ENCODE measurements at places on chromosomes 13 and 19.

DNA sequence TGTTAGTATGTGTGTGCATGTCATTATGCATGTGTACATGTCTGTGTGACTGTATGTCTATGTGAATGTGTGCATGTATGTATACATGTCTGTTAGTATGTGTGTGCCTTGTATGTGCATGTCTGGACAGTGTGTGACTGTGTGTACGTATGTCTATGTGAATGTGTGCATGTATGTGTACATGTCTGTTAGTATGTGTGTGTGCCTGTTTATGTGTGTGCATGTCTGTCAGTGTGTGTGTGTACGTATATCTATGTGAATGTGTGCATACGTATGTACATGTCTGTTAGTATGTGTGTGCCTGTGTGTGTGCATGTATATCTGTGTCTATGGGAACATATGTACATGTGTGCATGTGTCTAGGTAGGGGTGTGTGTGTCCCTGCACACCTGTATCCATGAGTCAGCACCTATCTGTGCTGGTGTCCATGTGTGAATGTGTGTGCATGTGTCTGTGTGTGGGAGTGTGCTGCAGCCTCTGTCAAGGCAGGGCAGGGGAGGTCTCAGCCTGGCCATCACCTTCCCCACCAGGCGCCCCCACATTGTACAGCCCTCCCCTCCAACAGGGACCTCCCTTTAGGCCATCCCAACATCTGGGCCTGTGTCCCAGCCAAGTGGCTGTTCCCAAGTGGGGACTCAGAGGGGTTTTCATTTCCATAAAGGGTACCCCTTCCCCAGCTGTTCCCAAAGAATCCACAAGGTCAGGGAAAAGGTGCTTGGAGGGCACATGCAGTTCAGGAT is 4.4 kb downstream of the GAS6 start:
- no peak overlapping the region for H3K4me3 ChIP-seq
- no peak for DNase-seq
- peaks cover 20% of the 10 kb centered on the region for H3K4me1 ChIP-seq
- peak overlapping the region; percentile 3 for H3K27ac ChIP-seq
- H3K27me3 ChIP-seq = peaks cover 16% of the 10 kb centered on the region

DNA sequence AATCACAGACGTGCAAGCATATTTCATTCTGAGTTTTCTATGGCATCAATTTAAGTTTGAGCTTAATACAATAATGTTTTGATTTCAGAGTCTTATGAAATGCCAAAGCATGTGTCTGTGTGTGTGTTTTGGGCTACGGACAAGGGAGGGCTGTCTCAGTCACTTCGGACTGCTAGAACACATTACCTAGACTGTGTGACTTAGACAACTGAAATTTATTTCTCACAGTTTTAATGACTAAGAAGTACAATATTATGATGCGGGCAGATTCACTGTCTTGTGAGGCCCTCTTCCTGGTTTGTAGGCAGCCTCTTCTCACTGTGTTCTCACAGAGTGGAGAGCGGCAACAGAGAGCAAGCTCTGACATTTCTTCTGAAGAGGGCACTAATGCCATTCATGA is 1202.0 kb downstream of the EFNB2 start:
- H3K4me1 ChIP-seq = no peaks in the 10 kb centered on the region
- H3K27me3 ChIP-seq = no peaks in the 10 kb centered on the region
- no peak overlapping the region for H3K27ac ChIP-seq
- DNase-seq = no peak
- H3K4me3 ChIP-seq = no peak overlapping the region

GRCh38 chr13:24381541-24382265 is 72.3 kb downstream of the C1QTNF9 start:
- no peak overlapping the region for H3K27ac ChIP-seq
- DNase-seq = no peak
- H3K4me1 ChIP-seq = no peaks in the 10 kb centered on the region
- H3K36me3 ChIP-seq = no peaks in the 10 kb centered on the region
- H3K27me3 ChIP-seq = no peaks in the 10 kb centered on the region

GRCh38 chr13:98977568-98978265 is at the start of gene DOCK9:
TSS of gene DOCK9 (minus strand) at chr13:98978064. CDS start at chr13:98977909, 155 bp downstream.
- no peak within 1 kb of the TSS for H3K4me3 ChIP-seq
- H3K27ac ChIP-seq = no peak within 1 kb of the TSS
- H3K27me3 ChIP-seq = no peaks in the 10 kb centered on the region
- DNase-seq = no peak
- H3K4me1 ChIP-seq = peaks cover 71% of the 10 kb centered on the region
- no peaks in the 10 kb centered on the region for H3K36me3 ChIP-seq

DNA sequence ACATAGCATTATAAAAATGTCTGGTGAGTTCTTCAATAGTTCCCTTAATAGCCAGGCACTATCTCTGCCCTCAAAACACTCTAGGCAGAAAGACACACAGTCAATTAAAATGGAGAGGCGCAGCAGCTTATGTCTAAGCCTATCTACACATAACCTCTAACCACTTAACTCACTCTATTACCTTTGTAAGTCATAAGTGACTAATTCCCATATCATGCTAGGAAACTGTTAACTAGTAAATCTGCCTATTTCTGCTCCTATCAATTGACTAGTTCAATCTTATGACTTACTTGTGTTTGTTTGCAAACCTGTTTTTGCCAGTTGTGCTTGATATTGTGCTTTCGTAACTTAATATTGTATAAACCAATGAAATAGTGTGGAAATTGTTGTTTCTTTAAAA is 3.2 kb downstream of the CCDC122 start:
- H3K4me1 ChIP-seq = peaks cover 14% of the 10 kb centered on the region
- H3K4me3 ChIP-seq = no peak overlapping the region
- no peak overlapping the region for H3K27ac ChIP-seq
- DNase-seq = no peak

GRCh38 chr13:28819046-28819730 is 951 bp upstream of the MTUS2 start:
- peaks cover 13% of the 10 kb centered on the region for H3K27me3 ChIP-seq
- H3K27ac ChIP-seq = no peak overlapping the region
- H3K36me3 ChIP-seq = no peaks in the 10 kb centered on the region
- DNase-seq = no peak

- H3K27ac ChIP-seq = no peak overlapping the region
- no peaks in the 10 kb centered on the region for H3K36me3 ChIP-seq
- no peak for DNase-seq
- H3K4me3 ChIP-seq = no peak overlapping the region
These were observed 17.4 kb downstream of the PPFIA3 start for GRCh38 chr19:49136771-49137171.

- H3K36me3 ChIP-seq = no peaks in the 10 kb centered on the region
- no peak overlapping the region for H3K27ac ChIP-seq
- H3K4me3 ChIP-seq = peak overlapping the region; percentile 28
These were observed 83.1 kb downstream of the AKAP11 start for GRCh38 chr13:42355092-42355485.

- no peaks in the 10 kb centered on the region for H3K27me3 ChIP-seq
- H3K36me3 ChIP-seq = no peaks in the 10 kb centered on the region
These were observed 21.2 kb downstream of the RCN3 start for GRCh38 chr19:49549045-49549444.

DNA sequence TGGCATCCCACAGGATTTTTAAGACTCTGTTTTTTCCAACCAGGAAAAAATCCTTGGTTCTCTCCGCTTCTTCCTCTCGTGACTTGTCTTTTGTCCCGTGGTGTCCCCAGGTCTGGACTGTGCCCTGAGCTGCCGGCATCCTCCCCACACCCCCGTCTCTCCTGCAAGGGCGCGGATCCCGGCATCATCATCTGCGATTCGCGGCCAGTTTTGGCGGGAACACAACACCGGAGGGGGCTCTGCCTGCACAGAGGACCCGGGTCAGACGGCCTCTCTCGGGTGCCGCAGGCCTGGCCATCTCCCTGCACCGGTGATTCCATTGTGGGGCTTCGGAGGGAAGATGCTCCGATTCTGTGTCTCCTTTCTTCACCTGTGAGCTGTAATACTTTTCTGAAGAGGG is 18.8 kb upstream of the GAS6 start:
- DNase-seq = no peak
- H3K27ac ChIP-seq = no peak overlapping the region
- H3K4me1 ChIP-seq = peaks cover 18% of the 10 kb centered on the region
- peaks cover 5% of the 10 kb centered on the region for H3K27me3 ChIP-seq

GRCh38 chr19:2983351-2984214 is 6.2 kb downstream of the TLE6 start:
- no peaks in the 10 kb centered on the region for H3K4me1 ChIP-seq
- H3K27ac ChIP-seq = no peak overlapping the region
- no peak overlapping the region for H3K4me3 ChIP-seq
- no peaks in the 10 kb centered on the region for H3K27me3 ChIP-seq
- DNase-seq = no peak
- no peaks in the 10 kb centered on the region for H3K36me3 ChIP-seq

- H3K4me3 ChIP-seq = no peak overlapping the region
- H3K36me3 ChIP-seq = no peaks in the 10 kb centered on the region
- no peaks in the 10 kb centered on the region for H3K27me3 ChIP-seq
- no peak for DNase-seq
These were observed 1573.3 kb downstream of the PCDH9 start for GRCh38 chr13:65656740-65657329.

DNA sequence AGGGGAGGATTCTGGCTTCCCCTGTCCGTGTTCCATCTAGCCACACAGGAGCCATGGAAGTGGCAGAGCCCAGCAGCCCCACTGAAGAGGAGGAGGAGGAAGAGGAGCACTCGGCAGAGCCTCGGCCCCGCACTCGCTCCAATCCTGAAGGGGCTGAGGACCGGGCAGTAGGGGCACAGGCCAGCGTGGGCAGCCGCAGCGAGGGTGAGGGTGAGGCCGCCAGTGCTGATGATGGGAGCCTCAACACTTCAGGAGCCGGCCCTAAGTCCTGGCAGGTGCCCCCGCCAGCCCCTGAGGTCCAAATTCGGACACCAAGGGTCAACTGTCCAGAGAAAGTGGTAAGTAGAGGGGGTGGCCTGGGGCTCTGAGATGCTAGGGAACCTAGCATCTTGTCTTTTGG is 1.5 kb downstream of the BABAM1 start:
- H3K4me1 ChIP-seq = peaks cover 21% of the 10 kb centered on the region
- H3K36me3 ChIP-seq = peaks cover 11% of the 10 kb centered on the region
- H3K4me3 ChIP-seq = no peak overlapping the region
- H3K27ac ChIP-seq = no peak overlapping the region
- H3K27me3 ChIP-seq = no peaks in the 10 kb centered on the region

- no peaks in the 10 kb centered on the region for H3K36me3 ChIP-seq
- no peak overlapping the region for H3K4me3 ChIP-seq
- no peak overlapping the region for H3K27ac ChIP-seq
- no peaks in the 10 kb centered on the region for H3K27me3 ChIP-seq
- H3K4me1 ChIP-seq = no peaks in the 10 kb centered on the region
These were observed 30.1 kb downstream of the SCEL start for GRCh38 chr13:77565635-77566034.

GRCh38 chr19:4606921-4607678 is 32.2 kb upstream of the TNFAIP8L1 start:
- no peak overlapping the region for H3K27ac ChIP-seq
- H3K27me3 ChIP-seq = peaks cover 3% of the 10 kb centered on the region
- no peaks in the 10 kb centered on the region for H3K4me1 ChIP-seq
- no peaks in the 10 kb centered on the region for H3K36me3 ChIP-seq
- no peak for DNase-seq

DNA sequence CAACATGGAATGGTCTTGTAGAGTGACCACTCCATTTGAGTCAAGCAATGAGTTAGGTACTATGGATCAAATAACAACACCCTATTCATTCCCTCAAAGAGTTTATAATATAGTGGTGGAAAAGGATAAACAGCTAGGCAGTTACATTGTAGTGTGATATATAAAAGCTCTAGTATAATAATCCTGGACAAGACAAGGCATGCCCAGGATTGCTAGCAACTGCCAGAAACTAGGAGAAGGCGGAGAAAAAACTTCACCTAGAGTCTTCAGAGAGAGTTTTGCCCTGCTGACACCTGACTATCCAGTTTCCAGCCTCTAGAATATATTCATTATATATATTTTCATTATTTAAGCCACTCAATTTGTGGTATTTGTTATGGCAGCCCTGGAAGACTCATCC is 530.6 kb downstream of the KLF12 start:
- no peak overlapping the region for H3K27ac ChIP-seq
- no peaks in the 10 kb centered on the region for H3K4me1 ChIP-seq
- no peak for DNase-seq
- H3K27me3 ChIP-seq = no peaks in the 10 kb centered on the region
- H3K4me3 ChIP-seq = no peak overlapping the region

DNA sequence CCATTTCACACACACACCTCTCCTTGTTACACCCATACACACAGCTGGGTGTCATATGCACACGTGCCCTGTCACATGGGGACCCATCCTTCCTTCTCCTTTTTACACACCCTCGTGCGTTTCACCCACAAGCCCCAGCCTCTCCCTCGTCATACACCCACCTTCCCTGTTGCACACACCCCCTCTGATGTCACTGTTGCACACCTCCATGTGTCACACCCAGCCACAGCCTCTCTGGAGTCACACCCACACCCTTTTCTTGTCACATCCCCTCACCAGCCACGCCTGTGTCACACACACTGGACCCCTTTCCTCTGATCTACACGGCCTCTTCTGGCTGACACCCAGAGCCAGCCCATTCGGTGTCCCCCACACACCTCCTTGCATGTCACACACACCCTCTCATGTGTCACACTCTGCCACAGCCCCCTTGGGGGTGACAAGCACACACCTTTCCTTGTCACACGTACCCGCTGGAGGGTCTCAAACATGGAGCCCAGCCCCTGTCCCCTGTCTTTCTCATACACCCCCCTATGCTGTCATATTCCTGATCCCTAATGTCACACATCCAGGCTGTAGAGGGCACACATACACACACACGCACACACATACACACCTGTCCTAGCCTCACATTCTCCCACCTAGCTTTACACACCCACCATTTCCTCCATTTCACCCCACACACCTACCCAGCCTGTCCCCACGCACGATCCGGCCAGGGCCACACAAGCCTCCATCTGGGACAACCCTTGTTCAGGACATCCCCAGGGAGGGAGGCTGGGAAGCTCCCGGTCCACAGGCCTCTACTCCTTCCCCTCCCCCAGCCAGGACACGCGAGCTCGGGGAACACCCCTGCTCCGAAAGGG is 1.4 kb downstream of the NOVA2 start:
- H3K36me3 ChIP-seq = no peaks in the 10 kb centered on the region
- no peak overlapping the region for H3K4me3 ChIP-seq
- H3K27ac ChIP-seq = no peak overlapping the region

DNA sequence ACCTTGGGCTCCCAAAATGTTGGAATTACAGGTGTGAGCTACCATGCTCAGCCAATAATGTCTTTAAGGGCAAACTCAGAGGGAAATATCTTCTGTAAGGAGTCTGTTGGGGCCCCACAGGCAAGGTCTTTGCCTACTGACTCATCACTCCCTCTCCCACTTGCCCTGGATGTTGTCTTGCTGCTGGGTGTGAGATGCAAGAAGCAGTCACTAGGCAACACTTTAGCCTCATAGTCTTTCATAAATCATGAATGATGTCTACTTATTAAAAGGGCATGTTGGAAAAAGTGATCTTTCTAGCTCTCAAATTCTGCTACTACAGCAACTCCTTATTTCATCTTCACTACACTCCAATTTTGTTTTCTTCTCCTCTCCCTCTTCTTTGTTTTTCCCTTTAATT is 34.6 kb upstream of the SLC10A2 start:
- no peak overlapping the region for H3K27ac ChIP-seq
- no peaks in the 10 kb centered on the region for H3K27me3 ChIP-seq
- H3K4me1 ChIP-seq = no peaks in the 10 kb centered on the region
- DNase-seq = no peak
- H3K4me3 ChIP-seq = no peak overlapping the region

GRCh38 chr19:13946414-13946813 is 5.9 kb upstream of the DCAF15 start:
- no peak for DNase-seq
- no peak overlapping the region for H3K27ac ChIP-seq
- H3K4me1 ChIP-seq = no peaks in the 10 kb centered on the region
- H3K4me3 ChIP-seq = no peak overlapping the region

GRCh38 chr13:46303742-46304385 is 83.2 kb downstream of the RUBCNL start:
- no peak for DNase-seq
- H3K27ac ChIP-seq = no peak overlapping the region
- H3K36me3 ChIP-seq = no peaks in the 10 kb centered on the region
- peaks cover 7% of the 10 kb centered on the region for H3K4me1 ChIP-seq
- H3K27me3 ChIP-seq = no peaks in the 10 kb centered on the region
